ENCODE measurements at places on chromosomes 16 and 17.

- DNase-seq = no peak
Observed at GRCh38 chr17:57823469-57824401, 26.1 kb downstream of the MRPS23 start.

GRCh38 chr16:80389338-80389737, 151.5 kb upstream of the DYNLRB2 start:
- no peak for DNase-seq

DNA sequence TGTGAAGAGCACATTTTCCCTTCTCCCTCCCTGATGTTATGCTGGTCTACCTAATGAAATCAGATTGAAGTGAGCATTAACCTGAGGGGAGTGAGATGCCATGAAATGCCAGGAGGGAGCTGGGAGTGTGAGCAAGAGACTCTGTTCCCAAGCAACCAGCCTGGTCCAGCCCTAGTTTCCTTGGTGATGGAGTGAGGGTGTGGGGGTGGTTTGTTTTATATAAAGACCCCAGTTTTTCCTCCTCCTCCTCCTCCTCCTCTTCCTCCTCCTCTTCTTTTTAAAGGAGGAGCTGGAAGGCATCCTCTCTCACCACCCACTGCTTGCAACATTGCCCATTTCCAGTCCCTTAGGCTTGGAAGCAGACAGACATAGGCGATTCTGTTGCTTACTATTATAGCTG, 97.1 kb downstream of the DNAH3 start:
- DNase-seq = no peak

DNA sequence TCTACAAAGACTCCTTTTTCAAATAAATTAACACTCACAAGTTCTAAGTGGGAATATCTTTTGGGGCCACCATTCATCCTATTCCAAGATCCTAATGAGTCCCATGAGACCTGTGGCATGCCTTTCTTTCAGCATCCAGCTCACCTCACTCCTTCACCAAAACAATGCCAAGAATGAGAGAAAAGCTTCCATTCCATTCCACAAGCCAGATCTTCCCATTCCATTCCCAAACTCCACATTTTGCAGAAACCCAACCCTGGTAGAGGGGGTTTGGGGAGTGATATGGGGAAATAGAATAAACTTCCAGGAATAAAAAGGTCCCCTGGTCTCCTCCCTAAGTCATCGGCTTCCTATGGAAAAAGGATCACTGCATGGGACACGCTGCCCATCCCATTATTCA, 392.2 kb downstream of the NPIPA8 start:
- DNase-seq = no peak

DNA sequence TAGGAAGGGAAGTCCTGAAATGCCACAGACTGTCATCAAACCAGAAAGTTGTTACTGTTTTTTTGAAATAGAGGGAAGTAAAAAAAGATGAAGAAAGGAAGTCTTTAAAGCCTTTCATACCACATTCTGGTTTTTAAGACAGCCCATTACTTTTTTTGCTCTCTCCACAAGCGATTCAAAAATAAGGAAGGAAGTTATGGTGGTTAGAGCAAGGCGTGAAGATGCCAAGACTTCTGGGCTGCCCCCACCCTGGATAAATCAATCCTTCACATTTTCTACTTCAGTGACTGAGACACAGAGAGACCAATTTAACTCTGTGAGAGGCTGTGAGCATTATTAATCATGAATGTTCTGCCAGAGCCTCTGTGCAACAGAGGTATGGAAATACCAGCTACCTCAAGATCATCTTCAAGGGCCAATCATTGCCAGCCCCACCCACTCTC, 82.3 kb upstream of the BCAR1 start:
- DNase-seq = no peak

DNA sequence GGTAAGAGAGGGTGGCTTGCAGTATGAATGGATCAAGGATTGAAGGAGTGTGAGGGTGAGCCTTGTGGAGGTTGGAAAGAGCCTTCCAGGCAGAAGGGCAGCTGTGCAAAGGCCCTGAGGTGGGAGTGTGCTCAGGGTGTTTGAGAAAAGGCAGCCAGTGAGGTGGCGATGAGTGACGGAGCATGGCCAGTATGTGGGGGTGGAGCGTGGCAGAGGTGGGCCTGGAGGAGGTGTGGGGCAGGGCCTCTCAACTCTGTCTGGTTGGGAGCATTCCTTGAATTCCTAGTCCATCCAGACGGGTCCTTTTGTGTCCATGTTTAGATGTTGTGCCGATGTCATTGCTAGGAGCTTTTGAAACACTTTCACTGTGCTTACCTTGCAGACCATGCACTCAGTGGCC, 51.3 kb downstream of the EPN2 start:
- DNase-seq = no peak

GRCh38 chr16:27726621-27727261, 176.8 kb downstream of the KATNIP start:
- no peak for DNase-seq

DNA sequence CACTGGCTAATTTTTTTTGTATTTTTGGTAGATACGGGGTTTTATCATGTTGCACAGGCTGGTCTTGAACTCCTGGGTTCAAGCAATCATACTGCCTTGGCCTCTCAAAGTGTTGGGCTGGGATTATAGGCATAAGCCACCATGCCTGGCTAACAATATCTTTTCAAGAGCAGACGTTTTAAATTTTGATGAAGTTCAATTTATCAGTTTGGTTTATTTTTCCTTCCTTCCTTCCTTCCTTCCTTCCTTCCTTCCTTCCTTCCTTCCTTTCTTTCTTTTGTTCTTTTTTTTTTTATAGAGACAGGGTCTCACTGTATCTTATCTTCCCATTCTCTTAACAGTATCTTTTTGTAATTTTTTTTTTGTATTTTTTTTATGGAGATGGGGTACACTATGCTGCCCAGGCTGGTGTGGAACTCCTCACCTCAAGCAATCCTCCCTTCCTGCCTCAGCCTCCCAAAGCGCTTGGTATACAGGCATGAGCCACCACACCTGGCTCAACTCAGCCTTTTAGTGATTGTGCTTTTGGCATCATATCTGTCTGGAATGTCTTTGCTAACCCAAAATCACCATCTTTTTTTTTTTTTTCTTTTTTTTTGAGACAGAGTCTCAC, 13.6 kb upstream of the GIP start:
- DNase-seq = no peak

DNA sequence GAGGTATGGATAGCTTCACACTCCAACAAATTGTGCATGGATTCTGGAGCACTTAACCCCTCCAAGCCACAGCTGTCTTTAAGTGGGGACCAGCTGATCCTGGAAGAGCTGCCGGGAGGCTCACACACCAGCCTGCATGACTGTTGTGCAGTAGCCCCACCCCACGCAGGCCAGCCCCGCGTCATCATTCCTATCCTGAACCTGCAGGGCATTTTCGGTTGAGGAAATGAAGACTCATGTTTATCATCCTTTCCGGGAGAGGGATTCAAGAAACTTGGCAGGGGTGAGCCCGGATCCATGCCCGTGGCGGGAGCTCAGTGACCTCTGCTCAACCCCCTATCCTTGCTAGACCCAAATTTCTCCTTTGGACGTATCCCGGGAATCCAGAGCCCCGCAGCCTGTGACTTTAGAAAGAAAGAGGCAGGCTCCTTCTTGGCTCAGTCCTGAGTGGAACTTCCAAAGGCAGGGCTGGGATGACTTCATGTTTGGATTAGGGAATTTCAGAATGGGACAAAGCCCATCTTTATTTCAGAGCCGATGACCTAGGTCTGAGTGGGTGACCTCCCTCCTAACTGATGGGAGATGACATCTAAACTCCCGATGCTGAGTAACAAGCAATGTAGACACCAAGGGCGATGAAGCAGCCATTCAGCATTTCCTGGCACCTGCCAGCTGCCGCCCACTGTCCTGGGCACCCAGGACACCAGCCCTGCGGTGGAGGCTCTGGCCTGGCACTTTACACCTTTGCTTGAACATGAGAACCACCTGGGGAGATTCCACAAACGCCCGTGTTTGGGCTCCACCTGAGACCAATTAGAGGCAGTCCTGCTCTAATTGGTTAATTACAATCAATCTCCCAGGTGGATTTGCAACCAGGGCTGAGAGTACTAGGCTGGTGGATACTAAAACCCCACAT, 43.3 kb upstream of the CMIP start:
- DNase-seq = no peak

DNA sequence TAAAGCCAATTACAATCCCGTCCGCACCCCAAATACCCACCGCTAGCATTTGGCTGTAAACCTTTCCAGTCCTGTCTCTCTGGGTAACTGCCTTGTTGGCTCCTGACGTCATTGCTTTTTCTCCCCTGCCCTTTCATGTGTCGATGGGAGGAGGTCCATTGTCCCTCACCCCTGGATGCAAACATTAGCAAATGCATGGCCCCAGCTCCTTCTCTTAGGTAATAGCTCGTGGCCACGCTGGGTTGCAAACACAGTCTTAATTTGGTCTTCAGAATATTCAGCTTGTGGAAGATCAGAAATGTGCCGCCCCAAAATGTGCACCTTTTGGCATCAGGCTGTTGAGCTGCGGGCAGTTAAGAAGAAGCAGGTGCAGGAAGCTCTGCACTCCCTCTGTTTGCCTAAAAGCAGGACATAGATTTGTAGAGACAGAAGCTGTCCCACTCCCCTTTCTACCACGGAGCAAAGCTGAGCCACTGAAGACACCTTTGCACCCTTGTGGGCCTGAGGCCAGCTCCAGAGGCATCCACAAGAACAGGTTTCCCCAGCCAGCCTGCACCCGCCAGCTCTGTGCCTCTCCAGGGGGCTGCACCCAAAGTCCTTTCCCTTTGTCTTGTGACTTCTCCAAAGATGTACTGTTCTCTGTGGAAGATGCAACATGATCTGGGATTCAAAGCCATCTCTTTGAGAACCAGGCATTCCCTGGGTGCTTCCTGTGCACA, 127.3 kb downstream of the MGAT5B start:
- no peak for DNase-seq

- no peak for DNase-seq
Observed at GRCh38 chr16:29664091-29664921, 1.3 kb downstream of the SPN start.

- no peak for DNase-seq
Observed at GRCh38 chr17:29929006-29929532, 959 bp downstream of the SSH2 start.

DNA sequence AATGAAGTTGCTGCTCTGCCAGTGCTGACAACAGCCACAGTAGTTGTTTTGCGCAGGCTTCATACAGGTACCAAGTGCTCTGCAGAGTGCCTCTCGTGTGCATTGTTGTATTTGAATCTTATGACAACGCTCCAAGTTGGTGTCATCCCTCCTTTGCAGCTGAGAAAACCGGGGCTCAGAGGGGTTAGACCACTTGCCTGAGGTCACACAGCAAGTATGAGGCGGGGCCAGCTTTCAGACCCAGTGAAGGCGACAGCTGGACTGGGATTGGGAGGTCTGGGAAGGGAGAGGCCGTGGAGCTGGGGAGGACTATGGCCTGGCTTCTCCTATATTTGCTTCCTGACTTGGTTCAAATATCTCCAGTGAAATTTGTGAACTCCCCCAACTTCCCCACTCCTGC, 33.2 kb downstream of the WNT9B start:
- DNase-seq = no peak

DNA sequence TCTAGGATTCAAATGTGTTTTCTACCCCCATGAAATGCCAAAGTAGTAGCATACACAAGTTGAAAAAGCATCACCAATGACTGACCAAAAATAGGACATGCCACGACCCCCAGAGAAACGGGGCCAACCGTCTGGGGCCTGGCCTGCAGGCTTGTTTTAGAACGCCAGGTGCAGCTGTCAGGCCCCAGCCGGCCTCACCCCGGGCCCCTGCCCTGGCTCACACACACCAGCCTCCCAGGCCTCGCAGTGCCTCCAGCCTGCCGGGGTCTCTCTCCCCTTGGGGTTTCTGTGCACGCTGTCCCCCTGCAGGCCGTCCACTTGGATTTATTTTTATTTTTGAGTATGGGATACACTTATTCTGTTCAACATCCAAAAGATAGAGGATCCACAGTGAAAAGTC, 7.9 kb downstream of the KATNB1 start:
- DNase-seq = no peak

- no peak for DNase-seq
Observed at GRCh38 chr17:7882068-7882467, 6.5 kb upstream of the CHD3 start.

DNA sequence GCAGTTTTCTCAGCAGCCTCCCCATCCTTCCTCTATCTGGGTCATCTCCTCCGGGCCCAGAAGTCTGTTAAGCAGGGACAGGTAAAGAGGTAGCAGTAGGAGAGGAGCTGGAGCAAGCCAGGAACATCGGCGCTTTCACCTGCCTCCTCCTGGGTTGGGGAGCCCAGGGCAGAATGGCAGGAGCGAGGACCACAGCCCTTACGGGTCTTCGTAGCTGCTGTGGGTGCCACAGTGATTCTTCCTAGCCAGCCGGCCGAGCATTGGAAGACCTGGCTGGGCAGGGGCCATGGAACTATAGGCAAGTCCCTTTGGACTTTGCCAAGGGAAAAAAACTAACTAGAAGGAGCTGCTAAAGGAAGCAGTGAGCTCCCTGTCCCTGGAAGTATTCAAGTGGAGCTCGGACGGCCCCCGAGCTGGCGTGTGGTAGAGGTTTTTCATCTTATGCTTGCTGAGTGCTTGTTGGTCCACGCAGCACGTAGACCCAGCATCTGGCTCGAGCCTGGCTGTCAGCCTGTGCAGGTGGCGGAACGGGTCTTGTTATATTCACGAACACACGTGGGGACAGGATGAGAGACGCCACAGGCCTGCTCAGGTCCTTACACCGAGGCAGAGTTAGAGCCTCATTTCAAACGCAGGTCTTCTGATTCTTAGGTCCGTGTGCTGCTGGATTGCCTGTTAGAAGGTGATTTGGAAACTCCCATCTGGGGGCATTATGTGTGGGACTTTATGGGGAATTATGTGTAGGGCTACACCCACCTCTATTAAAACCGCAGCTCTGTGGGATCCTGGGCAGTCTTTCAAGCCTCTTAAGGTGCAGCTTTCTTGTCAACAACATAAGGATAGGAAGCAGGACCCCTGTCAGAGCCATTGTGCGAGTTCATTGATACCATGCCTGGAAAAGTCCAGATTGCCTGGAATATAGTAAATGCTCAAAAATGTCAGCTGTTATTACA, 54.8 kb downstream of the OR1D5 start:
- DNase-seq = no peak

GRCh38 chr16:11159282-11159681, 96.7 kb downstream of the SOCS1 start:
- DNase-seq = no peak

DNA sequence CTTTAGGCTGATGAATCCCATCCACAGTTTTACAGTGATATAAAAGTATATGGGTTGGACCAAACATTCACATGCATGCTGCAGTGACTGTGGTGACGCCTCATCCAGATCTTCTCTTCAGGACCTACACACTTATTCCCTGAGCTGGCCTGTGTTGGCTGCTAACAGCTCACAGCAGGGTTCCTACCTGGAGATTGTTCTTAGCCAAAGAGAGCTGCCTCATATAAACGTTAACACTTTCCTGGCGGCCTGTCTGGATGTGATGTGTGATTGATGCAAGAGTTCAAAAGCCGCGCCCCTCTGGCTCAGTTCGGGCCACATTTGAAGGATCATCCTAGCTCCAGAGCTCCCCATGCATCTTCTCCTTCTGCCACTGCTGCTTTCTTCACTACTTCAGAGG, 93.0 kb upstream of the NETO2 start:
- no peak for DNase-seq

- no peak for DNase-seq
Observed at GRCh38 chr17:58043221-58044181, 36.5 kb upstream of the SRSF1 start.

All from non-pigmented ciliary epithelial cell (primary cell).